ENCODE measurements at places on chromosomes 3 and 15. TPM values are rescaled to one million over a fixed set of nuclear protein-coding genes. Genes with fewer than 3 reads are reported as not detected.

DNA sequence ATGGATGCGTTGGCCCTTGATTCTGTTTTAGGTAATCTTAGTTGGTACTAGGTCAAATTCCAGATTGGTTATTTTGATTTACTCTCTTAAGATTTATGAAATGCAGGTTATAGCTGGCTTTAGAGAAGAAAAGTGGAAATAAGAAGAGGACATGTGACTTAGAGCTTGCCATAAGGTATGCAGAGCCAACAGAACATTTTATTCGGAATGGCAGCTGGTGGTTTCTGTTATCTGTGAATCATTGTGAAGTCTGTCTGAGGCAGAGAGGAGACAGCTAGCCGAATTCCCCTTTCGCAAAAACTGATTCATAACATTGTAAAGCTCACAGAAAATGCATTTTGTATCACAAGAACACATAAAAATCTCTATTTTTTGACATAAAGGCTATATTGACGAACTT, 82.1 kb downstream of the FILIP1L start:
- no peak for DNase-seq
- H3K27ac ChIP-seq = no peak overlapping the region
- H3K4me1 ChIP-seq = peaks cover 9% of the 10 kb centered on the region

GRCh38 chr3:43365601-43366305, 79.4 kb downstream of the SNRK start:
- H3K27me3 ChIP-seq = no peaks in the 10 kb centered on the region
- H3K4me3 ChIP-seq = no peak overlapping the region
- no peak overlapping the region for H3K27ac ChIP-seq
- no peak for DNase-seq
- H3K4me1 ChIP-seq = no peaks in the 10 kb centered on the region
- H3K36me3 ChIP-seq = no peaks in the 10 kb centered on the region

Gene FOXL2
- not detected for total RNA-seq

GRCh38 chr3:38646630-38647029, 2.9 kb downstream of the SCN5A start:
- peaks cover 5% of the 10 kb centered on the region for H3K27me3 ChIP-seq
- no peak overlapping the region for H3K27ac ChIP-seq
- H3K4me3 ChIP-seq = no peak overlapping the region
- DNase-seq = peak; percentile 49
- H3K4me1 ChIP-seq = peaks cover 6% of the 10 kb centered on the region

Gene SLC12A1
- not detected for total RNA-seq

GRCh38 chr15:63082366-63082765, 39.3 kb upstream of the LACTB start:
- H3K36me3 ChIP-seq = no peaks in the 10 kb centered on the region
- H3K4me3 ChIP-seq = no peak overlapping the region
- DNase-seq = no peak

GRCh38 chr15:47404877-47405276, 312.4 kb upstream of the SEMA6D start:
- H3K36me3 ChIP-seq = no peaks in the 10 kb centered on the region
- no peak for DNase-seq
- H3K27me3 ChIP-seq = peaks cover 2% of the 10 kb centered on the region
- H3K4me1 ChIP-seq = no peaks in the 10 kb centered on the region

- no peak overlapping the region for H3K4me3 ChIP-seq
- H3K4me1 ChIP-seq = no peaks in the 10 kb centered on the region
- H3K27me3 ChIP-seq = peaks cover 11% of the 10 kb centered on the region
- H3K27ac ChIP-seq = no peak overlapping the region
- no peak for DNase-seq
Observed at GRCh38 chr3:127395663-127396355, 108.0 kb upstream of the PRR20G start.

GRCh38 chr3:188707381-188708288, 464.1 kb upstream of the TPRG1 start:
- H3K36me3 ChIP-seq = peaks cover 3% of the 10 kb centered on the region
- no peak for DNase-seq
- H3K4me1 ChIP-seq = peaks cover 8% of the 10 kb centered on the region
- no peak overlapping the region for H3K27ac ChIP-seq
- H3K4me3 ChIP-seq = no peak overlapping the region

GRCh38 chr15:41915255-41915994, 21.6 kb upstream of the SPTBN5 start:
- H3K4me1 ChIP-seq = peaks cover 7% of the 10 kb centered on the region
- H3K36me3 ChIP-seq = peaks cover 27% of the 10 kb centered on the region
- DNase-seq = no peak
- H3K27ac ChIP-seq = no peak overlapping the region

Gene CKMT1A
- 0.27 TPM for total RNA-seq

DNA sequence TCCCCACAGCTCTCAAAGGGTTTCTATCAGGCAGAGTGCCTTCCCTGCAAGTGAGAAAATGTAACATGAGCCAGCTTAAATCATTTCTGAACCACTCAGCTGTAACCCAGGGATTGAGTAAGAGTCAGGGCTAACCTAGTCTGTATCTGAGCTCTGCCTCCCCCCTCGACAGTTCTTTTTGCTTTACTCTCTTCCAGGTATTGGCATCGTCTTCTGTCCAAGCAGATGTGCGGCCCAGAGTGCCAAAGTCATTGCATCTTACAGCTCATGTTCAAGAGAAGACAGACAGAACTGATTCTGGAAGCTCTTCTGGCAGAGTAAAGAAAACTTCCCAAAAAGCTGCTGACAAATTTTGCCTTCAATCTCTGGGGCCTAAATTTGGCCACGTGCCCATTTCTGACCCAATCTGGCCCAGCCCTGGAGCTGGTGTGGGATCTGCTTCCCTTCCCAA, 74.8 kb downstream of the ABHD5 start:
- no peaks in the 10 kb centered on the region for H3K36me3 ChIP-seq
- no peaks in the 10 kb centered on the region for H3K27me3 ChIP-seq

GRCh38 chr3:127674101-127674721, 1.5 kb downstream of the ABTB1 start:
- peaks cover 2% of the 10 kb centered on the region for H3K36me3 ChIP-seq
- H3K27ac ChIP-seq = peak overlapping the region; percentile 76
- H3K4me3 ChIP-seq = peak overlapping the region; percentile 88
- H3K4me1 ChIP-seq = peaks cover 22% of the 10 kb centered on the region
- no peaks in the 10 kb centered on the region for H3K27me3 ChIP-seq
- peak; percentile 37 for DNase-seq

DNA sequence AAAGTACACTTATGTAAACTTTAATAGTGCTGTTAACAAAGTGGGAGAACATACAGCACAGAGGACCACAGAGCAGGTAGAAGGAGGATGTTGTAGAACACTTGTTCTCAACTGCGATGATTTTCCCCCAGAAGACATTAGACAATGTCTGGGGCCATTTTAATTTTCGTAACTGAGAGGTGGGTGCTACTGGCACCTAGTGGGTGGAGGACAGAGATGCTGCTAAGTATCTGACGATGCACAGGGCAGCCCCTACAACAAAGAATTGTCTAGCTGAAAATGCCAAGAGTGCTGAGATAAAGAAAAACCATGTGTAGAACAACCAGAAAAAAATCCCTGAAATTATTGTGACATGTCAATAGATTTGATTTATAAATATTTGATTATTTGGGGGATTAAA, 5.0 kb upstream of the KBTBD8 start:
- DNase-seq = no peak
- peaks cover 5% of the 10 kb centered on the region for H3K4me1 ChIP-seq
- no peak overlapping the region for H3K4me3 ChIP-seq
- peaks cover 13% of the 10 kb centered on the region for H3K27me3 ChIP-seq
- H3K27ac ChIP-seq = no peak overlapping the region

GRCh38 chr3:45546126-45546620, 48.4 kb upstream of the LIMD1 start:
- H3K27ac ChIP-seq = no peak overlapping the region
- no peaks in the 10 kb centered on the region for H3K27me3 ChIP-seq
- DNase-seq = no peak
- peaks cover 11% of the 10 kb centered on the region for H3K36me3 ChIP-seq
- no peak overlapping the region for H3K4me3 ChIP-seq
- no peaks in the 10 kb centered on the region for H3K4me1 ChIP-seq

GRCh38 chr15:40986820-40987219, 33.5 kb downstream of the CHAC1 start:
- no peak for DNase-seq
- H3K36me3 ChIP-seq = peaks cover 43% of the 10 kb centered on the region
- peaks cover 15% of the 10 kb centered on the region for H3K4me1 ChIP-seq
- no peaks in the 10 kb centered on the region for H3K27me3 ChIP-seq

- H3K27me3 ChIP-seq = no peaks in the 10 kb centered on the region
- no peaks in the 10 kb centered on the region for H3K36me3 ChIP-seq
- peaks cover 7% of the 10 kb centered on the region for H3K4me1 ChIP-seq
- DNase-seq = no peak
Observed at GRCh38 chr15:79003896-79004295, 59.0 kb upstream of the CTSH start.

Gene SPATA16
- total RNA-seq = not detected

DNA sequence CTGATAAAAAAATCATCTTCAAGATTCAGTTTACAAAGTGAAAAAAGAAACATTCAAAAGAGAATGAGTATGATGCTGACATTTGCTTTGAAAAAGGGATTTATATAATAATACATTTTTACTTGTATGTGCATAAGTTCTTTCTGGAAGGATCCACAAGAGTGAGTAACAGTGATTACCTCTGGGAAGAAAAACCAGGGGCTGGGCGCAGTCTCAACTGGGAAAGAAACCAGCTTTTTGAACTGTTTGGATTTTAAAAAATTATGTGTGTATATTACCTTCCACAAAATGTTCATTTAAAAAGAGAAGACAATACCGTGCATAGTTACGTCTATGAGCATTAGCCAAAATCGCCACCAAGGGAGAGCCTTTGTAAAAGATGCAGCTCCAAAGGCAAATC, 1.3 kb downstream of the CLEC3B start:
- H3K27me3 ChIP-seq = no peaks in the 10 kb centered on the region
- H3K4me1 ChIP-seq = no peaks in the 10 kb centered on the region
- no peak overlapping the region for H3K27ac ChIP-seq
- no peaks in the 10 kb centered on the region for H3K36me3 ChIP-seq
- H3K4me3 ChIP-seq = no peak overlapping the region

DNA sequence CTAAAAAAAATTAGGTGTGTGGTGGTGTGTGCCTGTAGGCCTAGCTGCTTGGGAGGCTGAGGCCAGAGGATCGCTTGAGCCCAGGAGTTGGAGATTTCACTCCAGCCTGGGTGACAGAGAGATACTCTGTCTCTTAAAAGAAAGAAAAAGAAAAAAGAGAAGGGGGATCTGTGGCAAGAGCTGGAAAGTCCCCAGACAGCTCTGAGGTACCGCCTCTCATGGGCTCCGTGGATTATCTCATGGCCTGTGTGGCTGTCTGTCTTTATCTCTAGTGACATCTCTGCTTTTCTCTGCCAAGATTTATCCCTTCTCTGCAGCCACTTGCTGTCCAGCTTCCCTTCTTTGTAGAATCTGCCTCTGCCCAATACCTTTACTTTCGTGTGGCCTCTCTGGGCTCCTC, 5.7 kb downstream of the EXOSC7 start:
- H3K27ac ChIP-seq = peak overlapping the region; percentile 60
- no peaks in the 10 kb centered on the region for H3K27me3 ChIP-seq
- H3K4me3 ChIP-seq = peak overlapping the region; percentile 4
- DNase-seq = no peak
- H3K4me1 ChIP-seq = peaks cover 80% of the 10 kb centered on the region
- peaks cover 39% of the 10 kb centered on the region for H3K36me3 ChIP-seq

- DNase-seq = no peak
- peaks cover 7% of the 10 kb centered on the region for H3K36me3 ChIP-seq
- H3K4me1 ChIP-seq = peaks cover 43% of the 10 kb centered on the region
- no peak overlapping the region for H3K27ac ChIP-seq
- H3K4me3 ChIP-seq = no peak overlapping the region
Observed at GRCh38 chr3:136661282-136661681, 90.9 kb downstream of the STAG1 start.

GRCh38 chr3:9201955-9202354, 47.5 kb downstream of the SRGAP3 start:
- H3K27ac ChIP-seq = no peak overlapping the region
- no peak overlapping the region for H3K4me3 ChIP-seq
- H3K36me3 ChIP-seq = no peaks in the 10 kb centered on the region
- no peaks in the 10 kb centered on the region for H3K27me3 ChIP-seq
- H3K4me1 ChIP-seq = no peaks in the 10 kb centered on the region

DNA sequence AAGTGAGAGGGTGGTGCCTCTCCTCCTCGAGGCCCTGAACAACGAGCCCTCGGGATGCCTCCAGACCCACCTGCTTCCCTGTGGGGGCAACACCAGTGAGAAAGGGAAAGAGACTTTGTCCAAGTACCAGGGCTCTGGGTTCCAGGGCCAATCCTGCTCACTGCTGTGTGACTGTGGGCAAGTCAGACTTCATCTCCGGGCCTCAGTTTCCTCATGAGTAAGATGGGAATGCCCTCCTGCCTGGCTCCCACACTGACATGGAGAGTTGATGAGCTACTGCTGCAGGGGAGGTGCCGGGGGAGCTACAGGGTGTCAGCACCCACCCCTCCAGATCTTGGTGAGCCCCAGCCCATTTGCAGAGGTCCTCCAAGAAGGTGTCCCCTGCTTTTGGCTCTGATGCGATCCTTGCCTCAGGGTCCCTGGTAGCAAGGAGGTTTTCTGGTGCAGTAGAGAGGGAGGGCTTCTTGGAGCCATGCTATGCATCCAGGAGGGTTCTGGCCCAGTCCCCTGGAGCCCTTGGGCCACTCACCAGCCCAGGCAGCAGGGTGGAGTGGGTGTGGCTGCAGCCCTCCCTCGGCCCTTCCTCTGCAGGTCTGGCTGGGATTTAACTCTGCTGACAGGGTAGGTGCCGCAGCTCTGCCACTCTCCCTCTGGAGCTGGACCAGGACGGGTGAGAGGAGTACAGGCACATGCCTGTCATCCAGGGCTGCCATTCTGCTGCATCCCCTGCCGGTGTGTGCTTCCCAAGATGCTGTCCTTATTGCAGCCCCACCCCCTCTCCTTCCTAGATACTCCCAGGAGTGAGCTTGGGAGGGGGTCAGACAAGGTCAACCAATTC, 26.9 kb downstream of the LOXL1 start:
- H3K4me1 ChIP-seq = peaks cover 13% of the 10 kb centered on the region
- no peak overlapping the region for H3K4me3 ChIP-seq

DNA sequence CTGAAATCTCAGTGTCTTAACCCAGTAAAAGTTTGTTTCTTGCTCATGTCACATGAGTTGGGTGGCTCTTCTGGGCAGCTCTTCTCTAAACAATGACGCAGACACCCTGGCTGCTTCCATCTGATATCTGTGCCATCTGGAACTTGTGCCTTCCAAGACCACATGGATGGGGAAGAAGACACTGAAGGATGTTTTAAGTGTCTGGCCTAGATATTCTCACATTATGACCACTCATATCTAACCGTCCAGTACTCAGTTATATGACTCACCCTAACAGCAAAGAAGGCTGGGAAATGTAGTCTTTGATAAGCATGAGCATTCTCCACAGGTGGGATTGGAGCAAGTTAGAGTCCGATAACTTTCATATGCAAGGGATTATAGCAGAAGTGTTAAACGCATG, 66.4 kb downstream of the RYR3 start:
- H3K4me3 ChIP-seq = no peak overlapping the region
- no peaks in the 10 kb centered on the region for H3K4me1 ChIP-seq
- peaks cover 13% of the 10 kb centered on the region for H3K27me3 ChIP-seq
- DNase-seq = no peak
- no peak overlapping the region for H3K27ac ChIP-seq

Data from activated CD4-positive, alpha-beta T cell treated with anti-CD3 and anti-CD28 coated beads for 36 hours (primary cell).